Left hindlimb (tissue), 1 donor: ENCODE measurements at places on chromosomes 6 and 20.
A peak's percentile ranks its signal among the peaks of the same experiment; 100 is the strongest.

DNA sequence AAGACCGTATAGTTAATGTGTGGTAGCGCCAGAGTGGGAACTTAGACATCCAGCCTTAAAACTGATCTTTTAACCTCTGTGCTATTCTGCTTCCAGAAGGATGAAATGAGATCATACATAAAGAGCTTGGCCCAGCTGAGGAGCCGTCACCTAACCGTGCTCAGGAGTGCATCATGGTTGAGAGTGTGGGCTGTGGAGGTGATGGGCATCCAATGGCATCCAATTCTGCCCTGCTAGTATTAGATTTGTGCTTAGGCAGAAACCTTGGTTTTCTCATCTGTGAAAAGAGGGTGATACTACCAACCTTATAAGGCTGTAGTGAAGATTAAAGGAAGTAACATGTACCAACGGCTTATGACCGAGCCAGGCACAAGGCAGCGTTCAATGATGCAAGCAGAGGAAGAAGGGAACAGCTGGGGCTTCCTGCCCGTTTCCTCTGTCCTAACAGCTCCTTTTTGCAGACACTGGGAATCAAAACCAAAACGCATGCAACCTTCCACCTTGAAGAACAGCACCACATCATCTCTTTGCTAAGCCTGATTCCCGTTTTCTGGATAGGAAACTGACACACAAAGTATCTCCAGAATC, 1.3 kb downstream of the SLC22A16 start:
- DNase-seq, result no peak

DNA sequence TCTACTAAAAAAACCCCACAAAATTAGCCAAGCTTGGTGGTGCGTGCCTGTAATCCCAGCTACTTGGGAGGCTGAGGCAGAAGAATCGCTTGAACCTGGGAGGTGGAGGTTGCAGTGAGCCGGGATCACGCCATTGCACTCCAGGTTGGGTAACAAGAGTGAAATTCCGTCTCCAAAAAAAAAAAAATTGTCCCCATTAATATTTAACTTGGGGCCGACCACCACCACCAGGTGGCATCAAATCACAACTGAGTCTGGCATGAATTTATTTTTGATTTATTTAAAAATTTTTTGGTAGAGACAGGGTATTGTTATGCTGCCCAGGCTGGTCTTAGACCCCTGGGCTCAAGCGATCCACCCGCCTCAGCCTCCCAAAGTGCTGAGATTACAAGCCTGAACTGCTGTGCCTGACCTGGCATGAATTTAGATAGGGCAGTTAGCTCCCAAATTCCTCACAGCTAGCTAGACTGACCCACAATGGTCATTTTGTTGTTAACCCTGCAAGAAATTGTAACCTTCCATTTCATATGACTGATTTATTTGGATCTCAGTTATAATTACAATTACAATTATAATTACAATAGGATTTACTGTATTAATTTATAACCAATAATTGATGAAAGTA, 17.1 kb upstream of the BEND3 start:
- DNase-seq, result no peak

- no peak for DNase-seq
Measured at GRCh38 chr6:96966100-96966499, 41.6 kb downstream of the KLHL32 start.

DNA sequence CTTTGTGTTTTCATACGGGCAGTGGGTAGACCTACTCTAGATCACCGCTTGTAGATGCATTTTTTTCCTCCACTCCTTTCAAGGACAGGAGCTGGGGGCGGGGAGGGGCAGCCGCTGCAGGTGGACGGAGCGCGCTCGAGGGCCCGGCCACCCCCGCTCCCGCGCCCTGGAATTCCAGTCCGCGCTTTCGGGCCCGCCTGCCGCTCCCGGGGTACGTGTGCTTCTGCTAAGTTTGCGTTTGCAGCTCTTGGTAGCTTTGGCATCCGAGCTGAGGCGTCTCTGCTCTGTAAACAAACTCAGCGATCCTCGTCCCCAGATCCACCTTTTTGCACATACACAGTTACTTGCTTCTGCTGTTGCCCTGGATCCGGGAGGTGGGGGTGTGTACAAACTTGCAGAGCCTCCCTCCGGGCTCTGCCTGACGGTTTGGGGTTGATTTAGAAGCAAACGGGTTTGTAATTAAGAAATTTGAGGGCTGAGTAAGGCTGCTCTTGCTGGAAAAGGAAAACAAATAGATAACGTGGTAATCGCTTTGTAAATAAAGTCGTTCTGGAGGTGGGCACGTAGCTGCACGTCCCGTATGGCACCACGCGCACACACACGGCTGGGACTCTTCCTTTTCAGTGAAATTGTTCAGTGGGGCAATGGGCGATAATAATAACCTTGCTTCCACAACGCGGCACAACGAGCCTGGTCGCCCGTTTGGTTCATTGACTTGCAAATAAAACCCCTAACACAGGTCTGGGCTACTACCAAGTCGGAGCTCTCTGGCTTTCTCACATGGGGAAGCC, 973 bp upstream of the CITED2 start:
- DNase-seq, result peak; percentile 95

DNA sequence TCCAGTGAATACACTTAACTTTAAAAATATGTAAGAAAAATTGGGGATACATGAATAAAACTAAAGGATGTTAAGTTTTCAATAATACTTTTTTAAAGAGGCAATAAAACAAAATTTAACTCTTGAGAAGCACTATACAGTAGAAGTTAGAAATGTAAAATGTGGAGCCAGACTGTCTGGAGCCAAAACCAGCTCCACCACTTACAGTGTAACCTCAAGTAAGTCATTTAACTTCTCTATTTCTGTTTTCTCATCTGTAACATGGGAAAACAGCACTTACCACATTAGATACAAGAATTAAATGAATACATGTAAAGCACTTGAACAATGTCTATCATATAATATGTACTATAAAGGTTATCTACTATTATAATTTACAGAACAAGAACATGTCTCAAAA, 6.7 kb downstream of the ATG5 start:
- DNase-seq, result no peak

DNA sequence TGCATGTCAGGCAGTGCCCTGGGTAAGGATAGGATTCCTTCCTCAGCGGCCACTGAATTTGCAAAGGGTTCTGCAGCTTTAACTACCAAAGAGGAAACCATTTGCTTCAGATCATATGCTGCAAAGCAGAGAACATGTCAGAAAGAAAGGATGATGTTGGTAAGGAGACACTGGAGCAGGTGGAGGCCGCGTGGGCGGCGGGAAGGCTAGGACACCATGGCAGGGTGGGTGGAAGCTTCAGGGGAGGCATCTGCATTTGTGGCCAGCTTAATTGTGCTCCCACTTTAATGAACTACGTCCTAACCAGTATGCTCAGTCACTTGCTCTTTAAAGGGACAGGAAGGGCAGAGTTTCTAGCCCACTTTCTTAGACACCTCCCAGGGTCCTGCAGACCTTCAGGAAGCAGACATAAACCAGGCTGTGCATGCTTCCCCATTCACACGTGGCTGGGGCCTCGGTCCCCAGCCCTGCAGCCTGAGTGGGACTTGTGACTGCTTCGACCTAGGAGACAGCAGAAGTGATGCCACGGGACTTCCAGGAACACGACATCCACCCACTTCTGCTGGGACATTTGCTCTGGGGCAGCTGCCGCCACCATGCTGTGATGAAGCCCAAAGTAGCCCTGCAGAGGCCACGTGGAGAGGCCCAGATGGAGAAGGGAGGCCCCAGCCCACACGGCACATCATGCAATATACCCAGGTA, 76.1 kb downstream of the GINS1 start:
- no peak for DNase-seq

DNA sequence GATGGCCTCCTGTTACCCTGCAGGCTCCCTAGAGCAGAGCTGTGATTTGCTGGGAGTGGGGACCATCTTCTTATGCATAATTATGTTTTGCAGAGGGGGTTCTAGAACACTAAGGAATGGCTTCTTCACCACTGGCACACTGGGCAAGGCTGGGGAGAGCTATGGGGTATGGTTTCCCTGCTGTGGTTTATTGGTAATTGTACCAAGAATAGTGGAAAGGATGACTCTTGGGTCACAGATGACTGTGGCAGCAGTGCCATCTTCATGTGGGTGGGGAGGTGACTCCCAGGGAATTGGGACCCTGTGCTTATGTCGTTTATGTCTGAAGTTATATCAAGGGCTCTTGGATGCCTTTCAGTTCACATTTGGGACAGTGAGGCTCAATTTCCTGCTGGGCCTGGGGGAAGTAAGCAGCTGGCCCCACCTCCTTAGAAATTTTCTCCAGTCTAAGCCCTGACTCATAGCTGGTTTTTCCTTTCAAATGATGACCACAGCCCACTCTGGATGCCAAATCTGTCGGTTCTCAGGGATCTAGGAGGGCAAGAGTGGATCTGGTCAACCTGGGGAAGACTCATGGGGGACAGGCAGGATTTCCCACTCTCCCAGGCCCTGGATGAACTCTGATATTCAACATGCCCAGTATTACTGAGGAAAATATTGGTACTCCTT, 230.8 kb downstream of the LRFN2 start:
- no peak for DNase-seq

GRCh38 chr20:45892049-45892825, 1.1 kb downstream of the CTSA start:
- no peak for DNase-seq

- DNase-seq, result no peak
Measured at GRCh38 chr20:45104786-45105185, 3.9 kb upstream of the KCNS1 start.

GRCh38 chr20:17488916-17489600, 42.1 kb downstream of the BFSP1 start:
- no peak for DNase-seq

GRCh38 chr6:82775981-82776380, 289.7 kb downstream of the UBE3D start:
- no peak for DNase-seq

- no peak for DNase-seq
Measured at GRCh38 chr6:127404133-127404532, 55.1 kb downstream of the KIAA0408 start.

DNA sequence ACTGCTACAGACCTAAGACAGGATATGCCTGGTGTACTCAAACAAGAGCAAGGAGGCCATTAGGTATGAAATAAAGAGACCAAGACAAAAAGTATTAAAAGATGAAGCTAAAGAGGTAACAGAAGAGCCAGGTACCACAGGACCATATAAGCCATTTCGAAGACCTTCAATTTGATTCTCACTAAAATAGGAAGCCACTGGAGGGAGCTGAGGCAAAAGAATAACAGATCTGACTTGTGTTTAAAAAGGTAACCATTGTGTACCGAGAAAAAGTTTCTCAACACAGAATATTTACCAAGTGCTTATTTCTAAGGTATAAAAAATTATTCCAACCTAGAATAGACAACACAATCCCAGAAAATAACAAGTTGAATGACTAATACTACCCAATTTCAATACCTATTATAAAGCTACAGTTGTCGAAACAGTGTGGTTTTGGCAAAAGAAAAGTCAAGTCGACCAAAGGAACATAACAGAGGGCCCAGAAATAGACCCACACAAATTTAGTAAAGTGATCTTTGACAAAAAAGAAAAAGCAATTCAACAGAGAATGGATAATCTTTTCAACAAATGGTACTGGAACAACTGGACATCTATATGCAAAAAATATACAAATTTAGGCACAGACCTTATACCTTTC, 125.3 kb upstream of the DST start:
- DNase-seq, result no peak

DNA sequence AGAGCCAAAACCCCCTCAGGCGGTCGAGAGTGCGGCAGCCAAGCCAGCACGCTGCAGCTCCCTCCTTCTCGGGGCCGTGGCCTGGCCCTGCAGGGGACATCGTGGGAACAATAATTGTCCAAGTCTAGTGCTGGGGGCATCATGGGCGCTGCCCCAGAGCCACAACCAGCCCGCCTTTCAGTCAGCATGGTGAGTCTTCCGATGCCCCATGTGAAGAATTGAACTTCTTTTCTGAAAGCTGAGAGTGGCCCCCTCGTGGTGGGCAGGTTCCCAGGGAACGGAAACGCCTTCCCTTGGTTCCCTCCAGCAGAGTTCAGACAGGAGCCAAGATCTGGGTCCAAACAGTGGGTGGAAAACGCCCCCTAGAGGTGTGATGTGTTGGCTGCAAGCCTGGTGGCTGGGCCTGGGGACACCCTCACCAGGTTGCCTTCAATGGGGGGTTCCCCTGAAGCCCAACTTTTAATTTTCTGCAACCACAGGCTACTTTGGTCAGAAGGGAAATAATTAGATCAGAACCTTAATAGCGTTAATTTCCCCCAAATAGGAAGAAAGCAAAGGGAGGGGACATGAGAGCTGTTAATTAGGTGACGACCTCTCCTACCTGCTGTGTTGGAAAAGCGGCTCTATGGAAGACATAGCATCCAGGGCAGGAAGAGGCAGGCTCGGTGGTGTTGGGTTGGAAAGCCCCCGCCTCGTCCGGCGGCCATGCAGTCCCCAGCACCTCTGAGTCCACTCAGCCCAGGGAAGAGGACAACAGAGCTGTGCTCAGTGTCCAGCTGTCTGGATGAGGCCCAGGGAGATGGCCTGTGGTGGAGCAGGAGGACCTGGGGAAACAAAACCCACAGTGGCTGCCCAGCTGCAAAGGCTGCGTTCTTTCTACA, 4.7 kb upstream of the MRGBP start:
- DNase-seq, result peak; percentile 91

GRCh38 chr6:125066964-125067363, 86.6 kb upstream of the TPD52L1 start:
- DNase-seq, result no peak

DNA sequence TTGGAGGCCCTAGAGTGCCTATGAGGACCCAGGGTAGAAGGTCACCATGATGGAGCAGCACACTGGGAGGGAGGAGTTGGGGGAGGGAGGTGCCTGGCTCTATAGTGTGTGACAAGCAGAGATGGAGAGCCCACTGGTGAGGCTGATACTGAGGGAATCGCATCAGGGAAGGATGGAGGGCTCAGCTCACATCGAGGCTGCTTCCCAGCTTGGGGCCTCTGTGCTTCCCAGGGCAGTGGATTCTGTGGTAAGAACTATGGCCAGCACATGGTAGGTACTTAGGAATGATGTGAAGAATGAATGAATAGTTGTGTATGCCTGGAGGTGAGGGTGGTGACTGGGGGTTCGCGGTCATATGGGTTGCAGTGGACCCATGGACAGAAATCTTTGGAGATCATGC, 1.3 kb upstream of the EPB41L1 start:
- DNase-seq, result no peak

- no peak for DNase-seq
Measured at GRCh38 chr6:159008656-159009288, 8.8 kb upstream of the RSPH3 start.

DNA sequence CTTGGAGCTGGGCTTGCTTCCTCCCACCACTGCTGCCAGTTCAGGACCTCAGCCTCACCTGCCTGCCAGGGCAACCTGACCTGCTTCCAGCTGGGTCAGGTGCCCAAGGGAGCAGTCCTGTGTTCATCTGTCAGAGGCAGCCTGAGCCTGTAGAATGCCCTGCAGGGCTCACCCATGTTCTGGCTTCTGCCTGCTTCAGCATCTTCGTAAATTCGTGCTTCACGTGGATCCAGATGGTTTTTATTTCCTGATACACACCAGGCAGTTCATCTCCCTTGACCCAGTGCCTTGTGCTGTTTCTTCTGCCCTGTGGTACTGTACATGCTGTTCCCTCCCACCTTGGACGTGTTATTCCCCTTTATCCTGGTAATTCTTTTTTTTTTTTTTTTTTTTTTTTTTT, 50.2 kb downstream of the ARID1B start:
- DNase-seq, result no peak
